ENCODE measurements at places on chromosomes 16 and 17.

GRCh38 chr16:12258861-12259645, 282.5 kb downstream of the SNX29 start:
- no peak for DNase-seq

- DNase-seq, result no peak
Observed at GRCh38 chr16:51569203-51569931, 418.3 kb upstream of the SALL1 start.

- DNase-seq, result no peak
Observed at GRCh38 chr17:66762276-66762675, 72.6 kb upstream of the CACNG5 start.

DNA sequence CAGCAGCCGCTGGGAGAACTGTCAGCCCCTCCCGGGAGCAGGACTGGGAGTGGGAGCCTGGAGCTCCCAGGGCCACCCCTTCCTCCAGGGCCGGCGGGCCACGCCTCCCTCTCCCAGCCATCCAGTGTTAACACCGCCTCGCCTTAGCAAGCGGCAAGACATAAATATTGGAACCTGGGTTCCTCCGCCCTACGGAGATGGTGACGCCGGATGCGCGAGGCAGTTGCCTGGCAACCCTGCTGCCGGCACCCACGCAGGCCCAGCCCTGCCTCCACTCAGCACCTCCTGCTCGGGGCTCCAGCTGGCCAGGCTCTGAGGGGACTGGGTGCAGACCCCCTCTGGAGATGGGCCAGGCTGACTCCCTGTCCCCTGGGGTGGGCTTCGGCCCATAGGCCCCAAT, 27.4 kb upstream of the CACNA1H start:
- no peak for DNase-seq

DNA sequence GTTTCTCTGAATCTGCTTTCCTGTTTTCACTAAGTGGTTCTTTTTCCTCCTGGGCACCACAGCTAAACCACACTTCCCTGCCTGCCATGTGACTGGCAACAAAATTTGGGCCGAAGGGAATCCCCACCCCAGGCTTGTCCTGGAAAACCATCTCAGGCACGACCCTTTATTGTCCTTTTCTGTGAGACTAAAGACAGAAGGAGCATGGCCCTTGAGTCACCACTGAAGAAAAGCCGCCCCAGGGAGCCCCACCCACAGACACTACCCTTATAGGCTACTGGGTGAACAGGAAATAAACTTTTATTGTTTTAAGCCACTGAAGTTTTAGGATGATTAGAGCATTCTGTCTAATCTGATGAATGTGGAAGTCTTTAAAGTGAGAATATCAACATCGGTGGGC, 88.6 kb upstream of the BRD7 start:
- DNase-seq, result no peak

GRCh38 chr17:7242717-7243452, 636 bp upstream of the GABARAP start:
- peak; percentile 92 for DNase-seq

- DNase-seq, result no peak
Observed at GRCh38 chr17:45046537-45047125, 4.8 kb downstream of the DCAKD start.

DNA sequence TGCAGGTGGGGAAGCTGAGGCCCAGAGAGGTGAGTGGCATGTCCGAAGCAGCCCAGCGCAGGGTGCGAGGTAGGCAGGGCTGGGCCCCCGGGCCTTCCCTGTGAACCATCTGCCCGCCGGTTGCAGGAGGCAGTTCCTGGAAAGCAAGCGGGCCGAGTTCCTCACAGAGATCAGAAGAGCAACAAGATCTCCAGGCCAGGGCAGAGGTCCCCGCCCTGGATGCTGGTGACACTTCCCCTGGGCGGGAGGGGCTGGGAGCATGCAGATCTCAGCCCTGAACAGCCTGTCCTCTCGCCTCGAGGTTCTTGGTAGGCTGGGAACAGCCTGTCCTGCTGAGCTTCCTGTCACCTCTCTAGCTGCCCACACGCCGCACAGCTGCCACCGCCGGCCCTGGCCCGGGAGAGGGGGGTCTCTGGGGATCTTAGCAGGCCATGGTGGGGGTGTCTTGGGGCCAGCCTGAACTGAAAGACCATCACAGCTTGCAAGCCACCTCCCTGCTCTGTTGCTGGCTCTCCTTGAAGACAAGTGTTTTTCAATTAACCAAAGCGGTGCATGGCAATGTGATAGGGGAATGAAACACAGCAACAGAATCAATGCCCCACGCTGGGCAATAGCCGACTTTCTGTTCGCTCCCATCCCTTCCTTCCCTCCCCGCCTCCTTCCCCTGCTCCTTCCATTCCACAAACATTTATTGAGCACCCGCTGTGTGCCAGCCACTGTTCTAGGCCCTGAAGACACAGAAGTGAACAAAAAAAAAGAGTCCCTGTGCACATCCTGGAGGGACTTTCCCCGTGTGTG, 31.7 kb downstream of the SOCS1 start:
- DNase-seq, result no peak

DNA sequence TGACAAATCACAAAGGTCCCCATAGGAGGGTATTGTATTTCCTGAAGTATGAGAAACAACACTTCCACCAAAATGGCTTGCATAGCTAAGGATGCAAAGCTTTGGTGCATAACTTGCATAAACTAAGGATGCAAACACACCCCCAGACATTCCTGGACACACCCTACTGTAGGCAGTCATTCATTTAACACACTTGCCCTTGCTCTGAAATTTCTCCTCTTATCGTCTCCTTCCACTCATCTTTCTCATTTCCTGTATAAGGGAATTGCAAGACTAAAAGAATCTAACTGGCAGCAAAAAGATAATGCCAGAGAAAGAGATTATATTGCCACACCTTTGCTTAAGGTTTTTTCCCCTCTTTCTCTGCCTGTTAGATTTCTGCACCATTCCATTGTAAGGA, 28.3 kb downstream of the CHD9 start:
- no peak for DNase-seq

- no peak for DNase-seq
Observed at GRCh38 chr17:36500745-36501225, 14.3 kb downstream of the ZNHIT3 start.

DNA sequence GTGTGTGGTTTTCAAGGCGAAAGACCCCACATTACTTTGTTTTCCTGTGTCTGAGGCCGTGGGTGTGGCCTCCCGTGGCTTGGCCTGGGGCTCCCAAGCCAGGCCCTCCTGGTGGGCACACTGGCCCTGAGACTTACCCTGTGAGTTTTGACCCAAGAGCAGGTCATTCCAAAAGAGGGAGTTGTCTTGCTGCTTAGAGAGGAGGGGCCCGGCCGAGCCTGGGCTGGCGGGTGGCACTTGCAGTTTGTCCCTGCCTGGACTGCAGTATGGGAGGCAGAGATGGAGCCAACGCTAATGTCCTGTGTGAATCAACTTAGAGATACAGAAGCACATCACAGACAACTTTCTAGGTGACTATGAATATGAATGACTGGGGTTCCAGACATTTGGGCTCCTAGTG, 22.7 kb downstream of the PLEKHG4 start:
- no peak for DNase-seq

DNA sequence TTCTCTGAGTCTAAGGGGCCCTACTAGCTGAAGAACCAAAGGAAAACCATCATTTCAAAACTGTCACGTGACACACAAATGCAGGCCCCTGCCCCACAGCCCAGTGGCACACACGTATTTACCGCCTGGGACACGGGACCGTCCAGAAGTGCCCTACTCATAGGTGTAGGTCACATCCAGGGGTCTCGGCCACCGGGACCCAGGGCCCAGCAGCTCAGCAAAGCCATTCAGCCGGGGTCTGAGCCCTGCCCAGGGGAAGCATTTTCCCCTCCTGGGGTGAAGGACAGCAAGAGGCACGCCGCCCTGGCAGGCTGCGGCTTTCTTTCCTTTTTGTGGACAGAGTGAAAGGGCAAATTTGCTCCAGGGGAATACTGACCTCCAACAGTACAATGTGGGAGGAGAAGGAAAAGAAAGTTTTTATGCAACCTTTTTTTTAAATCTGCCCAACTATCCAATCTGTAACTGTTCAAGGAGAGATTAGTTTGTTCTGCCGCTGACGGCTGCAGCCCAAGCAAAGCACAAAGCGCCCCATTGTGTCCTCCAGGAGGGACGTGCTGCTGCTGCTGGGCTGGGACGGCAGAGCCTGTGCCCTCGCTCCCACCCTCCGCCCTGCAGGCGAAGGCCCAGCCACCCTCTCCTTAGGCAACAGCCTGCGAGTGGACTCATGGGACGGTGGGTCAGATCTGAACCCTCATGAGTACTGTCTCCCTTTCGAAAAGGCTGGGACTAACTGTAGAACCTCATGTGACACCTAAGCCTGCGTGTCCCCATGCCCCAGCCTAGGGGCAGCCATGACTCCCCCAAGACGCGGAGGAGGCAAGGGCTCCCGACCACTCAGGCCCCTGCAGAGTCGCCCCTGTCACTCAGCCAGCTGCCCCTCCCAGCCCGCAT, 21.3 kb downstream of the SLC7A5 start:
- no peak for DNase-seq

- peak; percentile 23 for DNase-seq
Observed at GRCh38 chr16:47461598-47462266, 601 bp downstream of the PHKB start.

- no peak for DNase-seq
Observed at GRCh38 chr17:78705071-78705470, 77.0 kb downstream of the CYTH1 start.
